ENCODE measurements at places on chromosomes 6 and 20.

GRCh38 chr6:48447251-48447650 lies 336.3 kb upstream of the PTCHD4 start:
- ATAC-seq = no peak

GRCh38 chr6:83314693-83315092 lies 116.2 kb downstream of the ME1 start:
- no peak for ATAC-seq

DNA sequence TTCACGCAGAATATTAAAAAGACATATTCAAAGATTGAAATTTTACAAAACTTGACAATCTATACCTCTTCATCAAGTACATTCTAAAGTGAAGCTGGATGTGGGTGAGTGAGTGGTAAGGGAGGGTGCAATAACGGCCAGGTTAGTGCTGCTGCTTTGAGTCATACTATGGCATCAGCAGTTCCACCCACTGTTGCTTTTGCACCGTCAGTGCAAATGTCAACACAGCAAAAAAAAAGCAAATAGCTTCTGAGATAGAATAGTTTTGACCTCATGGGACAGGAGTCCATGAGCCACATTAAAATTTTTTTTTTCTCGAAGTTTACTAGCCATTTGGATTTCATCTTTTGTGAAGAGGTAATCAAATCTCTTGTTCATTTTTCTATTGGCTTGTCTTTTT lies 31.8 kb downstream of the PSMF1 start:
- ATAC-seq = no peak

- no peak for ATAC-seq
Measured at GRCh38 chr6:156597095-156597494, 180.1 kb upstream of the ARID1B start.

GRCh38 chr6:109660526-109661320 lies 30.3 kb downstream of the AK9 start:
- no peak for ATAC-seq

- no peak for ATAC-seq
Measured at GRCh38 chr20:3371754-3372153, 35.7 kb downstream of the DNAAF9 start.

GRCh38 chr20:13858439-13858838 lies 73.6 kb downstream of the NDUFAF5 start:
- ATAC-seq = no peak

DNA sequence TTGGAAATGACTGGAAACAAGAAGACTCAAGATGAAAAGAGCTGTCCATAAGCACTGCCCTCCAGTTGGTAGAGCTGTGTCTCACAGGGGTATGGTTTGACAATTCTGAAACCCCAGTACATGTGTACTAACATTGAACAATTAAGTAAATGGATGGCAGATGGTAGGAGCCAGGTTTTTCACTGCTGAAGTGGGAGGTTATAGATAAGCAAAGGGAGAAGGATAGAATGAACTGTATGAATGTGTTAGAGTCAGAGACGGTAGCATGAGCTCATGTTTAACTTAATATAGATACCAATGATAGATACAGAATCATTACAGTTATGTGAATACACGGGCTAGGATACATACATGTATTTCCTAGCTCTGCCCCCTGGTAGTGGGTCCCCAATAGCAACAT lies 95.0 kb upstream of the SIRPA start:
- ATAC-seq = no peak

- no peak for ATAC-seq
Measured at GRCh38 chr6:143804835-143805239, 38.3 kb upstream of the LTV1 start.

GRCh38 chr6:167493976-167494697 lies 169.3 kb downstream of the TTLL2 start:
- ATAC-seq = no peak

- no peak for ATAC-seq
Measured at GRCh38 chr6:44123544-44123943, 3.7 kb downstream of the MRPL14 start.

- ATAC-seq = no peak
Measured at GRCh38 chr6:81773887-81774286, 21.4 kb upstream of the TENT5A start.

DNA sequence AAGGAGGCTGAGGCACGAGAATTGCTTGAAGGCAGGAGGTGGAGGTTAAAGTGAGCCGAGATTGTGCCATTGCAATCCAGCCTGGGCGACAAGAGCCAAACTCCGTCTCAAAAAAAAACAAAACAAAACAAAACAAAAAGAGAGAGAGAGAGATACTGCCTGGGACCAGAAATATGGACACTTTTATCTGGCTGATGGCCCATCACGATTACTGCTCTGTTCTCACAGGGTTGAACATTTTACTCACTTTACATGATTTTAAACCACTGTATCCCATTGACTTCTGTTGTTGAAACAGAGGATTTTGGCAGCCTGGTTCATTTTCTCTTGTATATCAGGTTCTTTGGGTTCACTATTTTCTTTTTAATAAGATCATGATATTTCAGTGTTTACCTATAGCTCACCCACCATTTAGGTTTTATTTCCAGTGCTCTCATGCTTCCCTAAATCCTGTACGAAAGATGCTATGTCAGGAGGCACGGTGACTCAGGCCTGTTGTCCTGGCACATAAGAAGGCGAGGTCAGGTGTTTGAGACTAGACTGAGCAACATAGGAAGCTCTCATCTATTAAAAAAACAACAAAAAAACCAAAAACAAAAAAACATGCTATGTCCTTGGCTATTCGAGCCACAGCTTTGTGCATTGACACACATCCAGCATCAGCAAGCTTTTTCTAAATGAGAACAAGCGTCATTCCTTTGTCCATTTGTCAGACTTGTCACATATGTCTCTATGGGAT lies 34.5 kb upstream of the RREB1 start:
- ATAC-seq = no peak

DNA sequence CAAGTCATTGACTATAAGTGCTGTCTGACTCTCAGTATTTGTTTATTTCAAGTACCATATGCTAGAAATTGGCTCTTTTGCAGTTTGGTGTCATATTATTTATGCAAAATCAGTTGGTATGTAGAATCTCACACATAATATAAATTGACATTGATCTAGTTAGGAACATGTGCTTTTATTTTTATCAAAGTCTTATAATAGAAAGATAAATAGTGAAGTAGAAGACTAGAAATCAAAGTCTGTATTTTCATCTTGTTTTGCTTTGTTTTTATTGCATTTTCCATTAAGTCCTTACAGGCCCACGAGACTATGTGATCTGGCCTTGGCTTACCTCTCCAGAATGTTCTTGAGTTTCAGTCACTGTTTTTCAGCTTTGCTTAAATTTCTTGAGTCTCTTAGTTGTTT lies 300.3 kb downstream of the LAMA2 start:
- peak; percentile 57 for ATAC-seq

DNA sequence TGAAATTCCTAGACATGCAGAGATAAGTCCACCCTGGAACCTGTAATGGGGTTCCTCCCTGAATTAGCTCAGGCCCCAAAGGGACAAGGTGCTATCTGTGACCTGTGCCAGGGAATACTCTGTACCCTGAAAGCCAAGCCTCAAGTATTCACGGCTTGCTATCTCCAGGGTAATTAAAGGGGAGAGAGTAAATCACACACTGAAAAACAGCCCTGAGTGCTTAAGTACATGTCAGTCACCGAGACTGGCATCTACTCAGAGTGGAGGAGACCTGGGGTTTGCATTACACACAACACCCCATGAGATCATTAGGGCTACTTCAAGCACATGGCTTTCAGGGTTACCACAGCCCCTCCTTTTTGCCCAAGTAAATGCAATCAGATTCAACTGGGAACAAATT lies 188.1 kb downstream of the CD83 start:
- ATAC-seq = no peak

DNA sequence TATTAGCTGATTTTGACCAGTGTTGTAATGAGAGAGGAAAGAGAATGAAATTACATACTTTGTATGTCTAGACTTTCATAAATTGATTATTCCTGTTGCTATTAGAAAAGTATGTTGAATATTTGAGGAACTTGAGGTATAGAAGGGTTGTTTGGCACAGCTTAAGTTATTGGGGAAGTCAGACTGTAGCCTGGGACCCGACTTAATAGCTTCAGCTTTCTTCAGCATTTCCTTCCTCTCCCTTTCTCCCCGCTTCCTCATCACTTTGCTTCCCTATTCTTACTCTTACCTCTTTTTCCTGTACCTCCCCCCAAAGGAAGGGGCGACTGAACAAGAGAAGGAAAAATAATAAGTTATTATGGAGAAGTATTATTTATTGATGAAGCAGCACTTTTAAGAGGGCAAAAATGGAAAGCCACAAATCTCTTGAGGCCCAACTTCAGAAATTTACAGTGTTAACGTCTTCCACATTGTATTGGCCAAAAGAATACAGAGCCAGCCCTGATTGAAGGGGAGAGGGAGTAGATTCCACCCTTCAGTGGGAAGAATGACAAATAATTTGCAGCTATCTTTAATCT lies 7.4 kb downstream of the SENP6 start:
- no peak for ATAC-seq

DNA sequence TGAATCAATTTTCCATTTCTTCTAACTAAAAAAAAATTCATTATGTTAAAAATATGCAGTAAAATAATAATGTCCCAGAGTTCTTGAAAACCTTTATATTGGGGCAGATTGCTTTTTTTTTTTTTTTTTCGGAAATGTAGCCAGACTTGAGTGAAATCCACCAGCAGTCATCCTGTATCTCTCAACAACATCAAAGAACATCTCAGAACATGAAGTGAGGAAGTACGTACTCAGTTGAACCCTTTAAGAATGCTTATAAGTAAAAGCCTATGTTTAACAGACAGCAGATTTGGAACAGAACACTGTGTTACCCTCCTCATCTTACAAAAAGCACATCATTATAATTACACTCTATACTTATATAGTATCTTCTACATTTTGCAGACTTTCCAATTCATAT lies 51.0 kb upstream of the SUPT3H start:
- ATAC-seq = no peak

DNA sequence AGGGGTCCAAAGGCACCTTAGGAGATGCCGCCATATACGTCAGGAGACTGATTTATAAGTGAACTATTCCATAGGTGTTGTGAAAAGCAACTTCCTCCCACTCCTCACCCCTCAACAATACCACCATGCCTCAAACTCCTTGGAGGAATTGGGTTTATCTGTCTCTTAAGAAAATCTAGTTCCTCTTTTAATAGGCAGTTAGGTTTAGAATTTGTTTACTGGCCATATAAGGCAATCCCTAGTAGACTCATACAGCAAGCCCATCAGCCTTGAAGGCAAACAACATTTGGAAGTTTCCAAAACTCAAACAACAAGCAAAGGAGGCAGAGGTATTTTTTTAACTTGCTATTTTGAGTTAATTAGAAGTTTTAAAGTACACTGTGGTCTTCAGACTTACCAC lies 66.1 kb downstream of the PRND start:
- ATAC-seq = no peak

DNA sequence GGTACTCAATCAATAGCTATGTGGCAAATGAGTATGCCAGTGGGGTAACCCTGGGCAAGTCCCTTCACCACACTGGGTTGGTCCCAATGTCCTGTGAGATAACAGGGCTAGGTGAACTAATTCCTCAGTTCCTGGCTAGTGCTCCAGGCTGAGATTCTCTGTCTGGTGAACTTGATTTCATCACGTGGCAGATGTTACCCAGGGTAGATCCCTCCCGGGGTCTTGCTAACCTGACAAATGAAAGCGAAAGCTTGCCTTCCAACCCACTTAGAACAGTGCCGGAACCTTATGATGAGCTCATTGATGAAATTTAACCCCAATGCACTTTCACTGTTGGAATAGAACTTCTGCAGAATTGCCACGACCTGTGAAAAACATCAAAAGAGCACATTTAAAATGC lies 6.6 kb upstream of the ANKRD60 start:
- no peak for ATAC-seq

DNA sequence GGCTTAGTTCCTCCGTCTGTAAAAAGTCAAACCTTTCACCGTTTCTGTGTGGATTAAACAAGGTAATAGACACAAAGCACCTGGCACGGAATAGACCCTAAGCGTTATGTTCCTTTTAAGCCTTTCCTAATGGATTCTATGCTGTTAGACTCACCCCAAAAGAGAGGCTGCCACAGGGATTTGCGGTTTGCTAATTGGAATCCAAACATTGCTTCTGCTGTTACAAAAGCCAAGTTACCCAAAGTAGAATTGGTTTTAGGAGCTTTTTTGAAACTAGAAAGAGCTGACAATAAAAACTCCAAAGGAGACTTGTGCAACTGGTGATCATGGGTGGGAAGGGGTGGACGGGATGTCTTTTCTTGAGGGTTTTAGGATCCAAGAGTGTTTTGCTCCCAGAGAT lies 178.0 kb downstream of the BMP7 start:
- ATAC-seq = no peak

GRCh38 chr6:17584241-17584803 lies 15.8 kb upstream of the FAM8A1 start:
- ATAC-seq = peak; percentile 73

GRCh38 chr6:24927985-24928745 lies 7.6 kb downstream of the RIPOR2 start:
- ATAC-seq = peak; percentile 57

- ATAC-seq = peak; percentile 49
Measured at GRCh38 chr6:108559097-108559883, 1.4 kb upstream of the FOXO3 start.

DNA sequence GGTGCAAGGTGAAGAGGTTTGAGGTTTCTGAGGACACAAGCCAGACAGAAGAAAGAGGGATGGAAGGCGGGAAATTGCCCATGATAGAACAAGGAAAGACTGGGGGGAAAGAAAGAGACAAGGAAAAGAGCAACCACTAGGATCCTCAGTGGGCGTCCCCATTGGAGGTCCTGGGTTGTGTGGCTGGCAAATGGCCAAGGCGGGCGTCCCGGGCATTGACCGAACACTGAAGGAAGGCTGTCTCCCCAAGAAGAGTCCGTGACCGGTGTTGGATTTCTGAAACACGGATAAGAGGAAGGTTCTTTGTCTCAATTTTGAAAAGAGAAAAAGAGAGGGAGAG lies 746.6 kb upstream of the ADGRB3 start:
- ATAC-seq = no peak

- ATAC-seq = no peak
Measured at GRCh38 chr6:129685662-129686031, 24.3 kb downstream of the ARHGAP18 start.

DNA sequence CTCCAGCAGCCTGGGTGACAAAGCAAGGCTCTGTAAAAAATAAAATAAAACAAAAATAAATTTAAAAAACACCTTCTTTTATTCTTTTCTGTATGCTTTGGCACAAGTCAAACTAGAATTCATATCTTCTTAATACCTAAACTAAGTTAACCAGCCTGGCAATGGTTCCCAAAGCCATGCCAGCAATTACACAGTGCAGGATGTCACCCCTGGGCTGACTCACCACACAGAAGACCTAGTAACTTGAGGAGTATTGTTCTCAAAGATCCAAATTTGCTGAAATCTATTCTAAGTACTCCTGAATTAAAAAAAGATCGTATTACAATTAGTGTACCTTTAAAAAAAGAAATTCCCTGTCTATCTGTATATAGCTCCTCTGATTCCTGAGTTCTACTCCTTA lies 162.7 kb upstream of the SGK1 start:
- peak; percentile 93 for ATAC-seq

Data from SK-N-SH treated with all-trans-retinoic acid at 6 μM for 48 hours (cell line).